SHP77 treated with DMSO at 0.1 percent for 48 hours (cell line): ENCODE measurements at places on chromosomes 16 and 17.
A peak's percentile ranks its signal among the peaks of the same experiment; 100 is the strongest.

GRCh38 chr16:7703672-7704071 is 371.0 kb downstream of the RBFOX1 start:
- no peak for DNase-seq

- DNase-seq: no peak
Observed at GRCh38 chr17:29883497-29883896, 46.5 kb downstream of the SSH2 start.

- DNase-seq: no peak
Observed at GRCh38 chr17:10178506-10178991, 19.9 kb downstream of the GAS7 start.

GRCh38 chr17:36812762-36813161 is 124.5 kb upstream of the LHX1 start:
- no peak for DNase-seq

GRCh38 chr17:38338535-38338934 is 5.2 kb downstream of the GPR179 start:
- no peak for DNase-seq

DNA sequence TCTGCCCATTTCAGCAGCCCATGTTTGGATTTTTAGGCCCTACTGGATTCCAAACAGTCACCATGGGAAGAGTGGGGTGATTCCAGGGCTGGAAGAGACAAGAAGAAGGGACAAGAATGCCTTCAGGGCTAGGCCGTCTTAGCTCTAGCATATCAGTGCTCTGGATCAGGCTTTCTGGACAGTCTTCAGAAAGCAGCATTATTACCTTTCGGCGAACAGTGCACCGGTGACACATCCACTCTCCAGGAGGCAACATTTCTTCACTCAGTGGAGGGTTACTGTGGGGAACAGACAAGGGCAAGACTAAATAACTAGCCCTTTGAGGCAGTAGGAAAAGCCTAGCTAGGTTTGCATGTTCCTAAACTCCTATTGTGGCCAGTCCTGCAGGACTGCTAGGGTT is 23.9 kb upstream of the DHRS13 start:
- no peak for DNase-seq

- DNase-seq: peak; percentile 28
Observed at GRCh38 chr16:11781773-11782172, 15.3 kb downstream of the ZC3H7A start.

- no peak for DNase-seq
Observed at GRCh38 chr17:819251-819650, 37.1 kb downstream of the MRM3 start.

DNA sequence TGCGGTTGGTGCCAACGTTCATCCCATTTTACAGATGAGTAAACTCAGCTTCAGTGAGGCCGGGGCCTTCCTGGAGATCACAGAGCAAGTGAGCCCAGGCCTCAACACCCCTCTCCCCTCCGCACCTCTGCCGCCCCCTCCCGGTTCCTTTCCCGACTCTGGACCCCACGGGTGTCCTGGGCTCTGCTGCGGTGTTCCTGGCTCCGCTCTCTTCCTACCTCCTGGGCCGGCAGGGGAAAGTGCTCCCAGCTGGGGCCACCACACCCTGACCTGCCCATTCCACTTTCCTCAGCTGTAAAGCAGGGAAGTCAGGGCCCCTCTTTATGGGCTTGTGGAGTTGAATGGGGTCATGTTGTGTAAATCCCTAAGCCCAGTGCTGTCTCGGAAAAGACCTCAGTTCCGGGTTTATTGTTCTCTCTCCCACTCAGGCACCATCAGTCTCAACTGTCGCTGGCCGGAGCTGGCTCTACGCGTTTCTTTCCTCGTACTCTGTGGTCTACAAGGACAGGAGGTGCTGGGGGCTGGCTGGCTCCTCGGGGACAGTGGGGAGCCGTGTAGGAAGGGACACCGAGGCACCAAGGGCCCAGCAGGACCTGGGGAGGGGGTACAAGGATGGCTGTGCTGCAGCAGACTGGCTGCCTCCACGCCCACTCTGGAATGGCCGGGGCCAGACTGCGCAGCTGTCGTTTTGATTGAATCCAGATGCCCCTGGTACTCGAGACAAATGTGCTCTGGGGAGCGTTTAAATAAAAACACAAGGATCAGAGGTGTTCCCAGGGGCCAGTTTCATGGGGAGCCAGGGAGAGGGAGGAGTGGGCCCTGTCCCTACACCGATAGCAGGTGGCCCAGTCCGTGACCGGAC is 21.7 kb upstream of the ACSF3 start:
- DNase-seq: peak; percentile 6

GRCh38 chr17:36892112-36892838 is 45.0 kb upstream of the LHX1 start:
- DNase-seq: no peak

DNA sequence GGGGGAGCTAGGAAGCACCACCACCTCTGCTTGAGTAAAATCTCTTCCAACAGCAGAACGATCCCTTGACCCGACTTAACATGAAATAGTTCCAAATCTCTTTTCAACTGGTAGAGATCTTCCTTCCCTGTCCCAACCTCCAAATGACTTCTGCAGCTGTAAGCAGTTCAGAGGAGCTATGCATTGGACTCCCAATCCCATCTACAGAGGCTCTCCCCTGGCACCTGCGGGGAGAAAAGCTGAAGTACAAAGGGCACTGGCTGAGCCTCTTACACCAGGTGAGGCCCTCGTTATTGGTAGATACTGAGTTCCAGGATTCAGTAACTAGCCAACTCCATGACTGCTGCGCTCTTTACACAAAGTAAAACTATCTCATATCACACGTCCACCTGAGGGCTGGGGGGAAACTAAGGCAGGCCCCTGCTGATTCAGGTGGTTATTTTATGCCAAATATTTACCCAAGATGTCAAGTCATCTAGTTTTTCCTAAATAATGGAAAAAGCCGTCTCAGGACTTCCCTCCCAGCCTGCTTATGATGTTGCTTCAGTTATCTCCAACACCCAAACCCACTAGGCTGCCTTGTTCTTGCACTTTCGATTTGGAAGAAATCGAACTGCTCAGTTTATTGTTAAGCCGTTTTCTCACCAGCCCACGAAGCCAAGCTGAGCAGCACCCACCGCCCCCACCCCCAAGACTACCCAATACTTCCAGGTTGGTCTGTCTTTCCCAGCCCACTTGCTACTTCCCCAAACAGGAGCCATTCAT is 3.2 kb downstream of the ACTG1 start:
- no peak for DNase-seq

- DNase-seq: no peak
Observed at GRCh38 chr17:76871668-76872067, 3.5 kb downstream of the MGAT5B start.

- DNase-seq: no peak
Observed at GRCh38 chr17:48631693-48632578, 5.8 kb upstream of the HOXB9 start.

DNA sequence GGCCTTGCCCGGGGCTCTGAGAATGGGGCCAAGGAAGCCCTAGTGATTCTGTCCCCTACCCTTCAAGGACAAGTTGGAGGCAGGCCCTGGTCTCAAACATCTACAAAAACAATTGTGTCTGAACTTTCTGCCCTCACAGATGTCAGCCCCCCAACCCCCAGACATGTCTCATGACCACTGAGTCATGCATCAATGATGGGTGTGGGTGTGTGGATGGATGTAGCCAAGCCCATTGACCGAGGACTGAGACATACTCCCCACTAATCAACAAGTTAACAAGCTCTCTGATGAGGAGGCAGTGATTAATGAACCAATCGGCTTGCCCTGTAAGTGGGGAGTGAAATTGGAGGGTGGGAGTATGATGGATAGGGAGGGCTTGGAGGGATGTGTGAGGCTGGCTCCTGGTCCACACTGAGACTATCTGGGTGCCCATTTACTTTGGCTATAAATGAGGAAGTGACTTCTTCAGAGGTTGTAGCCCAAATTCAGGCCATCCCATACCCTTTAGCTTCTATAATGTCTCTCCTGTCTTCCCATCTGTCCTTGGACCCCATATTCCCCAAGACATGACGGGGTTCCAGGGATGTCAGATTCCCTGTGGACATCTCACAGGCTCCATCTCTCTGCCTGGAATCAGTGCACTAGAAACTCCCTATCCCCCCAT is 97.1 kb upstream of the TMEM97 start:
- DNase-seq: no peak

- peak; percentile 36 for DNase-seq
Observed at GRCh38 chr17:17164676-17165075, 41.5 kb downstream of the PLD6 start.

DNA sequence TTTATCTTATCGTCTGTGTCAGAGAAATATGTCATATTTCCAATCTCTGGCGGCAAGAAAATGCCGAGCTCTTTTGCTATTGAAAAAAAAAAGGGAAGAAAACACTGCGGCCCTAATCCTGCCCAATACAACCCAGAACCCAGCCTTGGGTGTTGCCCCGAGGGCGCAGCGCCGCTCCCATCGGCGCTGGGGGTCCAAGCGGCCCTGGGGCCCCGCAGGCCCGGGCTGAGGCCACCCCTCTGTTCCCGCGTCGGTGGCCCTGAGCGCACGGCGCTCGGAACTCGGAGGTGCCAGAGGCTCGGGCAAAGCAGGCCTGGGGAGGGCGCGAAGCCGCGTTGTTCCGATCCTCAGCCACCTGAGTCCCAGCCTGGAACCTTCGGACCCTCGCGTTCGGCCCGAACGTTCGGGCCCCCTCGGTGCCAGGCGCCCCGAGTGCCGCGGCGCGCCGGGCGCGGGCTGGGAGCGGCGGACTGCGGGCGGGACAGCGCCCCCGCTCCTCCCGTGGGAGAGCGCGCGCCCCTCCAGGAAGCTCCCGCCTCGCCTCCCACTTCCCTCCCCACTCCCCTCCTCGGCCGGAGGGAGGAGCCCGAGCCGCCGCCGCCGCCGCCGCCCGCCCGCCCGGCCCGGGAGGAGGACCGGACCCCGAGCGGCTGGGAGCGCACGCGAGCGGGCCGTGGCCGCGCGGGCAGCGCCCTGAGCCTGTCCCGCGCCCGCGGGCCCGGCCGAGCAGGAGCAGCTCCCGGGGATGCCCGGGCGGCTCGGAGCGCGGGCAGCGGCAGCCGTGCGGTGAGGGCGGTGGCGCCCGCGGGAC is at the start of gene CPNE2:
CPNE2 (plus strand) TSS at position 609 of the 811 bp plus-strand sequence. CDS start 18,160 bp downstream, outside the sequence.
- no peak for DNase-seq

- no peak for DNase-seq
Observed at GRCh38 chr17:19744492-19744891, 3.6 kb downstream of the ALDH3A1 start.

- DNase-seq: no peak
Observed at GRCh38 chr17:8803531-8804420, 4.6 kb upstream of the MFSD6L start.

GRCh38 chr17:11356371-11356770 is 115.4 kb downstream of the SHISA6 start:
- DNase-seq: no peak

- DNase-seq: no peak
Observed at GRCh38 chr16:14263011-14263410, 191.9 kb downstream of the MRTFB start.

GRCh38 chr16:89655062-89655643 is 2.4 kb downstream of the CHMP1A start:
- DNase-seq: no peak

- no peak for DNase-seq
Observed at GRCh38 chr17:55814377-55814776, 63.5 kb downstream of the PCTP start.

DNA sequence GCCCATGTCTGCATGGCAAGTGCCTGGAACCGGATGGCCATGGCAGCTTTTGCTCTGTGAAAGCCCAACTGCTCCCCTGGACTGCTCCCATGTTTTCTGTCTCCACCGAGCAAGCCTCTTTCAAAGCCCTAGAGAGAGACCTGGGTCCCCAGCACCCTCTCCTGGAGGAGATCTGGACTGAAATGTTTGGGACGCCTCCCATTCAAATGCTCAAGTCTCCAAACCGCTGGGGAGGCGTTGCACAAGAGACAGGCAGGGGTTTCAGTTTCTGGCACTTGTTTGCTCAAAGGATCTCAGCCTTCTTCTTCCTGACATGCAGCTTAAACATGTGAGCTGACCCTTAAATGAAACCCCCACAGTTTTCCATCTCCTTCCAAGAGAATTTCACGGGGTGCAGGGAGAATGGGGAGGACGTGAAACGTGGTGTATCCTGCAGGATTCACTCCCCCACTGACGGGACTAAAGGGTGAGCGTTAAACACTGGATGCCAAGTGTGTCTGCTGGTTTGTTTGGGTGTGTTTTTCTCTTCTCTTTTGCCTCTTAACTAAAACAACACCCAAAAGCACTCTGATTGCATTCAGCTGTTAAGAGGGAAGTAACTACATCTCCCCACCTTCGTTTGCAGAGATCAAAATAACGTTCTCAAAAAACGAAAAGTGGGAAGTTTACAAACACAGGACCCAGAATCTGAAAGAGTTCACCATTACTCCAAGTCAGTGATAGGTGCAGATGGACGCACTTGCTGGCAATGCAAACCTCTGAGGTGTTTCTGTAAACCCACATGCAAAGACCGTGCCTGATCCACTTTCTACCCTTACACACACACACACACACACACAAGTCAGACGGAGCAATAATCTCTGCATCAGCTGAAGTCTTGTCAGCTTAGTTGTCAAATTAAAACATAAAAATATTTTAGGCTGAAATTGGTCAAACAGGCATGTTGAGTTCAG is 256.9 kb downstream of the C16orf95 start:
- no peak for DNase-seq

DNA sequence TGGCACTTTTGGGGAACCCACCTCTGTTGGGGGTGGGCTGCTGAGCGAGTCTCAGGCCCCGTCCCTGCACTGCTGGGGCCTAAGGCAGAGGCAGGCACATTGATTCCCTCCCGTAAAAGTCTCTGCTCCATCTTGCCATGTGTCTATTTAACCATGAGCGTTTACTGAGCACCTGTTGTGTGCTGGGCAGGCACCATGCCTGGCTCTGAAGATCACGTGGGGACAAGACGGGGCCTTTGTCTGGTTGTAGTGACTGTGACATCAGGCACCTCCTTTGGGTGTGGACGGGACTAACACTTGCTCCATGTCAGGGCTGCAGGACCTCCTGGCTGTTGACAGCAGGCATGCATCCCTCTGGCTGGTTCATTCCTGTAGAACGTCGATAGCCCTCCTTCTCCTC is 204.7 kb upstream of the CIBAR2 start:
- no peak for DNase-seq

GRCh38 chr16:70345840-70346239 is 863 bp upstream of the DDX19A start:
- DNase-seq: no peak

GRCh38 chr17:81999976-82000802 is 22.5 kb downstream of the CENPX start:
- DNase-seq: no peak

GRCh38 chr17:67245694-67246402 is 852 bp upstream of the HELZ start:
- no peak for DNase-seq

DNA sequence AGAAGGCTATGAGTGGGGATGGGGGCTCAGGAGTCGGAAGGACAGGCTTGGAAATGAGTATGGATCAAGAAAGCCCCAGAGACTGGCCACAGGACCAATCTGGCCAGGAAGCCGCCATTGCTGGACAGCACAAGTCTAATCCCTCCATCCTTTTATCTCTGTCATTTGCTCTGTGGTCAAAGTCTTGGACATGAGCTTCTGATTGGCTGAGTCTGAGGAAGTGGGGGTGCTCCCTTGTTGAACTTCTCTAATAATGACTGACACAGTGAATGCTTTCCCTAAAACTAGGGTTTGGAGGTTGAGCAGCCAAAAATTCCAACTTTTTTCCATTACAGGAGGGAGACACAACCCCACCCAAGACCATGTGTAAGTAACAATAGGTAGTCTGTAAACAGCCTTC is 97.4 kb downstream of the MARF1 start:
- DNase-seq: no peak

- DNase-seq: no peak
Observed at GRCh38 chr16:85379041-85380001, 233.8 kb upstream of the GSE1 start.
